Heart left ventricle (tissue), 16 donors: ENCODE measurements at places on chromosomes 6 and 20. TPM values are rescaled to one million over a fixed set of nuclear protein-coding genes. Genes with fewer than 3 reads are reported as not detected.

DNA sequence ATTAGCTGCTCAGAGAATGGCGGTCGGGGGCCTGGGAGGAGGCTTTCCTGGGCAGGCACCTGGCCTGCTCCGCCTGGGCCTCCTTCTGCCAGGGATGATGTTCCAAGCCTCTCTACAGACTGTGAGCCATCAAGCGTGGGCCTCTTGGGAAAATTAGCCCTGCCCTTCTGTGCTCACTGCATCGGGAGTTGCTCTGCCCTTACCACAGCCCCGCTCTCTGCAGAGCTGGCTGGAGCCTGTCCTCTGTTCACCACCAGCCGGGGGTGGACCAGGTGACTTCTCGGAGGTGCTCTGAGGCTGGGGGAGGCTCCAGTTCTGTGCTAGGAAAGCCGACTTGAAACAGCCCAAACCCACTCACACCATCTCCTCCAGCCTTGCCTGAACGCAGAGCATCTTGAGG, 24.2 kb downstream of the MDGA1 start:
- DNase-seq: no peak

BTBD9 gene
- total RNA-seq: 19.4 TPM

SLC22A2 gene
- total RNA-seq: not detected

RIPOR2 gene
- total RNA-seq: 4.2 TPM

KIF13A gene
- 91.9 TPM for total RNA-seq
